ENCODE measurements at places on chromosomes 6 and 20.

- no peak for DNase-seq
These were observed 419.1 kb downstream of the CDC5L start for GRCh38 chr6:44806656-44807055.

DNA sequence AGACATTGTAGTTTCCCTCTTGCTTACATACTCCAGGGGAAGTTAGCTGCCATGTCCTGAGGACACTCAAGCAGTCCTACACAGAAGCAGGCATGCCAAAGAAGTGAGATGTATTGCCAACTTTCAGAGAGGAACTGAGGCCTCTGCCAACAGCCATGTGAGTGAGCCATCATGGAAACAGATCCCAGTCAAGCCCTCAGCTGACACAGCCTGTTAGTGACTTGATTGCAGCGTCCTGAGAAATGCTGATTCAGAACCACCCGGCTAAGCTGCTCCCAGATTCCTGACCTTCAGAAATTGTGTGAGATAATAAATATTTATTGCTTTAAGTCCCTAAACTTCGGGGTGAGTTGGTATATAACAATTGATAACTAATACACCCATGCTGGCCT, 38.1 kb downstream of the GSTA2 start:
- DNase-seq: no peak

DNA sequence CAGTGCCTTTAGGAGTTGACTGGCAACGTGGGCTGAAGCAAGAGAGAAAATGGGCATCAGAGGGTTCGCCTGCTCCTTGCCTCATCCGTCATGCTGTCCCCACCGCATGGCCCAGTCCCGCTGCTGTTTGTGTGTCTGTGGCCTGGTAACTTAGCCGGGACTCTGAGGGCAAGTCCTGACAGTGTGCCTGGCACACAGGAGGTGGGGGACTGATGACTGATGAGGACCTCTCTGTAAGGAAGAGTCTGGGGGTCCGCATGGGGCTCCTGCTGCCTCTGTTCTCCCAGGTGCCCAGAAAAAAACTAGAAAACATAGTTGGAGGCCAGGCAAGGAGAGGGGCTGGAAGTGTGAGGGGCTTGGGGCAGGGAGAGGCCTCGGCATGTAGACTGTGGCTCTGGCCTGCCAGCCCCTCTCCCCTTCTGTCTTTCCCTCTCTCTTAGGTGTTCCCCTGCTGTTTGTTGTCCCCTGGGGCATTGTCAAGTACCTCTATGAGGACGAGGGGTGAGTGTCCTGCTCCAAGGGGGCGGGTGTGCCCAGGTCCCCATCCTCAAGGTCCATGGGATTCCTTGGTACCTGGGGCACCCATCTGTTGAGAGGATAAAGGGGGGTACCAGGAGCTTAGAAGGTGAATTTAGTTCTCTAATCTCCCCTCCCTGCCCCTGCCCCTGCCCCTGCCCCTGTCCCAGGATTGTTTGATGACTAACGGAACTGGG, 29.5 kb downstream of the GLP1R start:
- no peak for DNase-seq

DNA sequence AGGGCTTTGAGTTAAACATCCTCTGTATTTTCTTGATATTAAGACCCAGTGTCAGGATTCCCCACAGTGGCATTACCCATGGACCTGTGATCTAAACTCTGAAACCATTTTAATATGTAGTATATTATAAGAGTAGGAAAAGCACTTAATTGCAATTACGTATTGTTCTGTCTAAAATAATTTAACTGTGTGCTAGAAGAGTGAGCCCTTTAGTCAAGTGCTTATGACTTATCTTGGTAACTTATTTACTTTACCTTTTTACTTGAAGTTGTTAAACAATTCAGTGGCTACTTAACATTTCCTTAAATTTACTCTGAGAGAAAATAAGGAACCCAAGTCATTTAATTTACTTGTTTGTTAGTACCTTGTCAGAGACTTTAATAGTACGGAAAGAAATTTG, 173.6 kb downstream of the CDKAL1 start:
- DNase-seq: no peak

GRCh38 chr20:3109350-3110302, 25.1 kb upstream of the AVP start:
- DNase-seq: no peak

DNA sequence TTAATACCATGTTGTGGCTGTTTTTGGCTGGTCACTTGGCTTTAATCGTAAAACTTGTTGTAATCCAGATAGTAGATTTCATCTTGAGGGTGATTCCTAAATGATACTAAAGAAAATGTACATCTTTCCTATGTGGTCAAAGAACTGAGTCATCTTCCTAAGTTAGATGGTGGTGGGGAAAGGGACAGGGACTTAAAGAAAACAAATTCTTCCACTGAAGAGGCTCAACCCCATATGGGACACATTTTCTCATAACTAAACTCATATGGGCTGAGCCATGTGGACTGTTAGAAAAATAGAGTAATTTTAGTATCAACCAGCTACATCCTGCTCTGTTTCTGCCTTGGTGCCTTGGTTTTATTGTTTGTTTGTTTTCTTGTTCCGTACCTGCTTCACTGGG, 155.8 kb downstream of the TSHZ2 start:
- DNase-seq: no peak

- no peak for DNase-seq
These were observed 43.1 kb upstream of the NEDD9 start for GRCh38 chr6:11275598-11275997.

- no peak for DNase-seq
These were observed 386.0 kb downstream of the SMOC2 start for GRCh38 chr6:168826726-168827585.

DNA sequence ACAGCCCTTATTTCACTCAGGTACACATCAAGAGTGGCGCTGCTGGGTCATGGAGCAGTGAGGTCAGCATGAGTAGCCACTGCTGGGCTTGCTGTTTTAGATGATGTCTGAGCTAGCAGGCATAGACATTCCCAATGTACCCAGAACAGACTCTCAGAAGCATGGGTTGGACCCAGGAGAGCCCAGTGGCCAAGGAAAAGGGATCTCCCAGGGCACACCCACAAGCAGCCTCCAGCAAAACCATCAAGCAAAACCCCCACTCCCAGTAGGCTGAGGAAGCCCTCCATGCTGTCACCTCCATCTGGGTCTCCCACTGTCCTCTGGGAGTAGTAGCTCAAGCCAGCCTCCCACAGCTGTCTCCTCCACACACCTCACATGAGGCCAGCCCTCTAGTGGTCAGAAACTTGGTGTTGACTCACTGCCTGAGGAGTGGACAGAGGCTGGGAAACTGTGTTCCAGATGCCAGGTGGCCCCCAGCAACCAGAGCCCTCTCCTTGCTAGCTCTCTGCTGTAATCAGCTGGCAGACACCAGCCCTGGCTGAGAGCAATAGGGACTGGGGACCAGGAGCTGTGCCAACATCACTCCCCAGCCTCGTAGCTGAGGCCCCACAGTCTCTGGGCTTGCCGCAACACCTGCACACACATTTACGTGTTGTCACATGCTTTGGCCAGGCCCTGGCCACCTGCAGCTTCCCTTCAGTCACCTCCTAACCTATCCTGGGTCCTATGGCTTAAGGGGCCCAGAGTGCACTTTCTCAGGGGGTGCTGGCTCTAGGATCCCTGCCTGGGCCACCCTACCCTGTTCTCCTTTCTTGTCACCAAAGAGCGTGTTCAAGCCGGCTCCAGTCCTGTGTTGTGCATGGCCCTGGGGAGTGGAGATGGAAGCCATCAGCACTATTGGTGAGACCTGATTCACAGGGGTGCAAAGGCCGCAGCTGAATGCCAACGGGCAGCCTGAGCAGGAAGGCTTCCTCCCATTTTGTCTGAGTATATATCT, 1.9 kb upstream of the AP5S1 start:
- DNase-seq: peak; percentile 73

GRCh38 chr6:124033501-124033900, 229.8 kb downstream of the NKAIN2 start:
- DNase-seq: no peak

GRCh38 chr6:67629258-67629657, 1005.8 kb upstream of the ADGRB3 start:
- DNase-seq: no peak

DNA sequence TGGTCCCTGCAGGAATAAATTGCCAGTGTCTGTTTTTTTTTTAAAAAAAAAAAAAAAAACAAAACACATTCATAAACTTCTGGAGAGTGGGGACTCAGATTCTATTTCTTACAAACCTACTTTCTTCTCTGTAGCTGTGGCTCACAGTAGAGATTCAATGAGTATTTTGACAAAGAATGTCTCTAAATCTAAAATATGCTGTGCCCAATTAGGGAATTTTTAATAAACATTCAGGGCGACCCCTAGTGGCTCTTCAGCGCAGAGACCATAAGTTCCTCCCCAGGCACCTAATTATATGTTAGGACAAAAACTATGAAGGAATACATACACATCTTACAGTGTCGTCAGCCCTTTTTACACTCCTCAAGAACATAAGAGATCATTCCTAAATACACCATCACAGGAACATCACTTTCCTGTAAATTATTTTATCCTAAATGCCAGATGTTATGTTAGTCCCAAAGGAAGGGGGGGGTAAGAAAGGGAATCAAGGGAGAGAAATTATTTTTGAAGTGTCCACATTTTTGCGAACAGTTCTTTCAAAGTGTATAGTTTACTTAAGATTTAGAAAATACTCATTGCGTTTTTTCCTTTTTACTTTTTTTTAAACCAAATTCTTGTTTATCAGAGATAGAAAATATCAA, 21.8 kb upstream of the NAA20 start:
- no peak for DNase-seq

- DNase-seq: no peak
These were observed 3.4 kb upstream of the PAX1 start for GRCh38 chr20:21702016-21702415.

- no peak for DNase-seq
These were observed 86.2 kb downstream of the SPTLC3 start for GRCh38 chr20:13094976-13095375.

DNA sequence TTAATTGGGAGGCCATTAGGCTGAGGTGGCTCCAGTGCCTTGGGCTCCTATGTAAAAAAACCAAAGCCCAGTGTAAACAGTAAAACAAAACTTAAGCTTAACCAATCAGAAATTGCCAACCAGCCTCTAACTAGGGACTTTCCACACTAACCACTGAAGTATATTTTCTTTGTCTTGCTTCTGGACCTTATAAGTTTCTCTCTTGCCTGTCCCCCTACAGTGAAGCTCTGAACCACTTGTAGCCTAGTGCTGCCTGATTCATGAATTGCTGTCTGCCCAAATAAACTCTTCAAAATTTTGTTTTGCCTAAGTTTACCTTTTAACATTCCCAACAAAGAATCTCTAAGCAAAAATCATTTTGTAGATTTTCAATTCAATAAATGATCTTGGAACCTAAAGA, 28.2 kb downstream of the POPDC3 start:
- DNase-seq: no peak

GRCh38 chr6:167796192-167796981, 30.3 kb upstream of the AFDN start:
- no peak for DNase-seq

DNA sequence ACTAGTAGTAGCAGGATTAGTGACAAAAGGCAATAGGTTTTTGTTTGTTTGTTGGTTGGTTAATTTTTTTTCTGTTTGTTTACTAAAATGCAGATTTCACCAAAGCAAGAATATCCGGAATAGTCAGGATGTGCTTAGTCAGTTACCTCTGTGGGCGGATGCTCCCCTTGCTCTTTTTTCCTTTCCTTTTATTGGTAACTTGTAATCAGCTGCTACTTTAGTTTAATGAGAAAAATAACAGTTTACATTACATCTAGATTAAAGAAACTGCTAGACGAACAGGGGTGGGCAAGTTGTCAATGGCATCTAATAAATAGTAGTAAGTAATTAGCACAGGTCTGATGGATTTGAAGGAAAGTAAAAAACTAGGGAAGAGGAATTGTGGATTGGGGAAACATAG, 646.9 kb upstream of the FLRT3 start:
- DNase-seq: no peak

- no peak for DNase-seq
These were observed 54.3 kb upstream of the RNF146 start for GRCh38 chr6:127212376-127212775.

- no peak for DNase-seq
These were observed 106.0 kb downstream of the ZNF217 start for GRCh38 chr20:53487461-53488200.

GRCh38 chr20:47561180-47561579, 59.5 kb downstream of the NCOA3 start:
- no peak for DNase-seq

All from NCI-H510A (cell line).